Stimulated activated CD8-positive, alpha-beta memory T cell treated with anti-CD3 and anti-CD28 coated beads, Interleukin-4, amount 100 ng/mL, for 4 hours (primary cell): ENCODE measurements at places on chromosomes 1 and 21.

DNA sequence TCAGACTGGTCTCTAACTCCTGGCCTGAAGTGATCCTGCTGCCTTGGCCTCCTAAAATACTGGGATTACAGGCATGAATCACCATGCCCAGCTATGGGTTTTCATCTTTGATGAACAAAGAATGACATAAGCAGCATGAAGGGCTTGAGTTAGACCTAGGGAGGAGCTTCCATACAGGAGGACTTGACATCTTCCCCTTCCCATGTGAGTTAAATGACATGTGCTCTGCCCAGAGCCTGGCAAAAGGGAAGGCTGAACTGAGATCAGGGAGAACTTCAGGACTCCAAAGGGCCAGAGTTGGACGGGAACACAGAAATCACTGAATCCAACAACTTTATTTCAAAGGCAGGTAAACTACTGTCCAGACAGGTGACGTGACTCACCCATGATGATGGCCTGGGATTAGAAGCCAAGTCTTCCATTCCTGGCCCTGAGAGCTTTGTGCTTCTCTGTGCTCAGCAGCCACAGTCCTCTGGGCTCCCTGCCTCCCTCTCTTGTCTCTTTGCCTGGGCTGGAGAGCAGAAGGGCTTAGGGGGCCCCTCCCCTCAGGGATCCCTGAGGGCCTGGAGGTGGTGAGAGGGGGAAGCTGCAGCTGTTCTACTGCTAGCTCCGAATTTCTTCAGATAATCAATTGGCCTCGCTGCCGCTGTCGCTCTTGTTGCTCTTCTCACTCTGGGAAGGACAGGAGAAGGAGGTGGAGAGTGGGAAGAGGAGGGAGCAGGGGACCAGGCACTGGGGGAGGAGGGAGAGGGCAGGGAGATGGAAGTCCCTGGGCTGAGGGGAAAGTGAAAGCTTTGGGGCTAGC is 7.6 kb downstream of the NHLH1 start:
- DNase-seq, result no peak

GRCh38 chr1:235503403-235504121 is 690 bp downstream of the B3GALNT2 start:
- no peak for DNase-seq

DNA sequence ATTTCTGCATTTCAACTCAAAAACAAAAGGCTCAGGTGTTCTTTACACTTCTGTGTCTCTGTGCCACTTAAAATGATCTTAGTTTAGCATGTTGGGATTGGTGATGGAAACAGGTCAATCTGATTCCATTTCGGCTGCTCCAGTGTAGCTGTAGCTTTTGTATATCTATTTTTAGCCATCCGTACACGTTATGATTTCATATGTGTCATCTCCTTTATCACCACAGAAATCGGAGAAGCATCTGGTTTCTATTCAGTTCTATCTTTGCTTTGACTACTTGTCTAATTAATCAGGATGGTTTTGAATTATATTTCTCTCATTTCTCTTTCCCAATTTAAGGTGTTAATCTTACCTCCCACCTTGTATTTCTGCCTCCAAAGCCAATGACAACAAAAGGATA is 41.1 kb downstream of the RGS21 start:
- DNase-seq, result no peak

GRCh38 chr1:43358121-43358745 is 548 bp upstream of the CDC20 start:
- DNase-seq, result no peak

GRCh38 chr1:113215015-113215414 is 142.0 kb downstream of the LRIG2 start:
- DNase-seq, result no peak

- DNase-seq, result no peak
These were observed 62.7 kb upstream of the BRINP3 start for GRCh38 chr1:190540366-190540765.

GRCh38 chr1:172585348-172585747 is 52.4 kb downstream of the SUCO start:
- DNase-seq, result no peak

DNA sequence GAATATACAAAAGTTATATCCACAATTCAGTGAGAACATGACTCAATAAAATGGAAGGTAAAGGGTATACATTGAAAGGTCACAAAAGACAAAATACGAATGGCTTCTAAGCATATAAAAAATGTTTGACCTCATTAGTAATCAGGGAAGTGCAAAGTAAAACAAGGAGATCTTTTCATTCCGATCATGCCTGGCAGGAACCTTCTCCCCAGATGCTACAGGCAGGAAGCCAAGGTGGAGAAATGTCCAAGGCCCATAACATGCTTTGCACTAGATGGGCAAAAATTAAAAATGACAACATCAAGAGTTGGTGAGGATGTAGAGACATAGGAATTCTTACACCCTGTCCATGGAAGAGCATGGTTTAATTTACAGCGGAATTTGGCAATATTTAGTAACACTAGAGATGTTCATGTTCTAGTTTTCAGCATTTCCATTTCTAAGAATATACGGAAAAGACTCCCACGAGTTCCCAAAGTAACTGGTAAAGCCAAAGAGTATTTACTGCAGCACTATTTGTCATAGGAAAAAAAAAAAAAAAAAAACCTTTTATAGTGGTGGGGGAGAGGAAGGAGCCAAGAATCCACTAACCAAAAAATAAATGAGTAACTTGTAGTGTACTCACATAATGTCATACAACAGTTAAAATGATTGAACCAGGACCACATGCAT is 184.5 kb upstream of the KAZN start:
- DNase-seq, result no peak

DNA sequence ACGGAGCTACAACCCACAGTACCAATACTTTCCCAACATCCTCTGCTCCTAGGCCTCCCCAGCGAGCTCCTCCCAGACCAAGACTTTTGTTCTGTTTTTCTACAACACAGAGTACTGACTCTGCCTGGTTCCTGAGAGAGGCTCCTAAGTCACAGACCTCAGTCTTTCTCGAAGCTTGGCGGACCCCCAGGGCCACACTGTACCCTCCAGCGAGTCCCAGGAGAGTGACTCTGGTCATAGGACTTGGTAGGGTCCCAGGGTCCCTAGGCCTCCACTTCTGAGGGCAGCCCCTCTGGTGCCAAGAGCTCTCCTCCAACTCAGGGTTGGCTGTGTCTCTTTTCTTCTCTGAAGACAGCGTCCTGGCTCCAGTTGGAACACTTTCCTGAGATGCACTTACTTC is 20.6 kb downstream of the PLA2G5 start:
- no peak for DNase-seq

- no peak for DNase-seq
These were observed 1.8 kb downstream of the TTLL10 start for GRCh38 chr1:1175221-1176062.

DNA sequence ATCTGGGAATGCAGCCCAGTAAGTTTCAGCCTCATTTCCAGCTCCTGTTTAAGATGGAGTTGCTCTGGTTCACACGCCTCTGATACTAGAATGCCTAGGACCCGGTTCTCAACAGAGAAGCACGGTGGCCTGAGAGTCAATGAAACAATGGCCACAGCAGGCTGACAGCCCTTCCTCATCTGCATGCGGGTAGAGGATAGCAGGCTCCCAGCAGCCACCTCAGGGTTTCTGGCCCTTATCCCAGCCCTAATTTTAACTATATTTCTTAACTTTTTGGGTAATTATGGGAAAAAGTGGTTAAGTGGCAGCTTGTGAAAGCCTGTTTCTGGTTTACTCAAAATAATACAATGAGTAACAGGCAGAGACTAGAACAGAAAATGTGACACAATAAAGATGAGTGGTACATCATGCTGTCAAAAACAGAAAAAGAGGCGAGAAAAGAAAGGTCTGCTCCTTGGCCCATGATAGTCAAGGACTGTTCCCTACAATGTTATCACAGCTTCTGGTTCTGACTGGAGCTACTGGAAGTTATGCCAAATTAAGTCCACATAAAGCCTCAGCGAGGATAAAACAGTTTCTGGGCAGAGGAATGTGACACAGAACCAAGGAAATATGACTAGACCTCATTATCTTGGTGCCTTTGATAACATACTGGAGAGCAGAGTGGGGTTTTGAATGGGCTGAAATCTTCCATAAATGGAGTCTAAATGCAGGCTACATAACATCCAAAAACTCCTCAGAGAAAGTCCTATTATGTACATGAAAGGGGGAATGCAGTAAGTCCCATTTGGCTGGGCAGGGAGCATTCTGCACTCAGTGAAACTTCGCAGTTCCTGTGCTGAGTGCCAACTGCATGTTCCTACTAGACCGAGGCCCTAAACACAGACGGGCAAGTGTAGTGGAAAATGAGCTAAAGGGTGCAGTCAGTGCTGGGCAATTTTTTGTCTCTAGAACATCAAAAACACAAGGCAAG is 92.1 kb downstream of the NIBAN1 start:
- DNase-seq, result no peak

DNA sequence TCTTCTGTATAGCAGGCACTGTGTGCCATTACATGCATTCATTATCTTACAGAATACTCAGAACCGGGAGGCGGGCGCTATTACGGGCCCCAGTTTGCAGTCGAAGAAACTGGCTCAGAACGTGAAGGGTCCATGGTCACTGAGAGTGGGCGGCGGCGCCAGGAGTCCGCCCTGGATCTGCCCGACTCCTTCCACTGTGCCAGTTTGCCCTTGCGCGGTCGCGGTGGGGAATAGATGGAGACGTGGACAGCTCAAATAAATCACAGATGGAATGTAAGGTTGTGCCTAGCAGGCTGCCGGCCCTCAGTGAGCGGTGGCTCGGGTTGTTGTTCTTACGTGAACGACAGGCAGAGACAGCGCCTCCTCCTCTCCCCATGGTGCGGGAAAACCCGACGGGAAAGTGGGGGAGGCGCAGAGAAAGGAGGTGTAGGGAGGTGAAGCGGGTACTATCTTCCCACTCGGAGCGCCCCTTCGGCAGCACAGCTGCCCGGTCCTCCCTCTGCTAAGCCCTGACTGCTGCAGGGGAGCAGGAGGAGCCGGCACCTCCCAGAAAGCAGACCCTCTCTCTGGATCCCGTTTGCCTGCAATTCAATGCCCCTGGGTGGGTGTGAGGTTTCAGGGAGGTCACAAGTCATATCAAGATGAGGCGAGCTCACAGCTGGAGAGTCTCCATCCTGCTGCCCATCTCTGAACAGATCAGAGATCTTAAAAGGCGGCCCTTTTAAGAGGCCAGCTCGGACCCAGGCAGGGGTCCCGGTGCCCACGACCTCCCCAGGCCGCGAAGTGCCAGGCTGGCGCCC is 1.1 kb downstream of the COL9A2 start:
- no peak for DNase-seq

GRCh38 chr1:162028726-162029125 is 5.1 kb upstream of the OLFML2B start:
- DNase-seq, result no peak

- DNase-seq, result no peak
These were observed 673.0 kb downstream of the USP25 start for GRCh38 chr21:16402752-16403151.

DNA sequence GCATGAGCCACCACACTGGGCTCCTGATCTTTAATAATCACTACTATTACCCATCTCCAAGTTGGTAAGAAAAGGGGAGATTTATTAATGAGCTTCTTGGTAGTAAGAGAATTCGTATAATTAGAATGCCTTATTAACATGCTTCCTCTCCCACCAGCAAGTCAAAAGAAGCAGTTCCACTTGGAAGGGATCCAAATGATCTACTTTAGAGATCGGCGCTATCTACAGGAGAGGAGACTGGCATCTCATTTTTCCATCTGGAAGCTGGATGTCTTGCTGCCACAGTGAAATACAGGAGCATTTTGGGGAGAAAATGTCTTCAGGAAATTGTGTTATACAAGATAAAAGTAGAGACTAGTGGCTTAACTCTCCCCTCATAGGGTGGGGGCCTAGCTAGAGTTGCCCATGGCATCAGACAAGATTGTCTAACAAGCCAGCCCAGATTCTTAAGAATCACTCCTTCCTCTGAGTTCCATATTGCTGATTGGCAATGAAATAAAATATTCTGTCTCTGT is 33.6 kb upstream of the CAMSAP2 start:
- no peak for DNase-seq

- no peak for DNase-seq
These were observed 35.6 kb upstream of the ADGRL4 start for GRCh38 chr1:79042117-79042516.

DNA sequence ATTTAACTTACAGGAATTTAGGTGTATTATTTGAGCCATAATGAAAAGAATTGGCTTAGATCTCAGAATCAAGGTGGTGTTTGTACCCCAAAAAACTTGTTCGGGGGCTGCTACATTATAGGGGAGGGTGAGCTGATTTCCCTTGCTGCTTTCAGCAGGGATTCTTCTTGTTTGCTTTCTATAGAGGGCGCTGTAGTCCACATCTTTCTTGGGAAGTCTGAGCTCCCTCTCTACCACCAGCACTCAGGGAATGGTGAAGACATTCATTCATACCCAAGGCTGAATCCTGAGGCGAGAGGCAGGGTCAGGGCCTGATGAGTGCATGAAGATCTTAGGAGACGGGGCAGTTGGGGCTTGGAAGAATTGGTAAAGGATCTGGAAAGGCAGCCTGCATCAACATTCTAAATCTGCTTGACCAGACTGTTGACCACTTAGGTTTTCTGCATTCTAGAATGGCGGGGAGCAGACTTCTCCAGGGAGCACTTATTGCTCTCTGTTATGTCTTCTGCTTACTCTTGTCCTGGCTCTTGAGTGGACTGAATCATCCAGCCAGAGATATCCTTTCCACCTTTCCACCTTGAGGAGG is 18.9 kb downstream of the SPATA46 start:
- no peak for DNase-seq

GRCh38 chr1:104092698-104093097 is 343.0 kb downstream of the AMY1C start:
- DNase-seq, result no peak

- DNase-seq, result no peak
These were observed 6.0 kb downstream of the DLGAP3 start for GRCh38 chr1:34923490-34923889.

DNA sequence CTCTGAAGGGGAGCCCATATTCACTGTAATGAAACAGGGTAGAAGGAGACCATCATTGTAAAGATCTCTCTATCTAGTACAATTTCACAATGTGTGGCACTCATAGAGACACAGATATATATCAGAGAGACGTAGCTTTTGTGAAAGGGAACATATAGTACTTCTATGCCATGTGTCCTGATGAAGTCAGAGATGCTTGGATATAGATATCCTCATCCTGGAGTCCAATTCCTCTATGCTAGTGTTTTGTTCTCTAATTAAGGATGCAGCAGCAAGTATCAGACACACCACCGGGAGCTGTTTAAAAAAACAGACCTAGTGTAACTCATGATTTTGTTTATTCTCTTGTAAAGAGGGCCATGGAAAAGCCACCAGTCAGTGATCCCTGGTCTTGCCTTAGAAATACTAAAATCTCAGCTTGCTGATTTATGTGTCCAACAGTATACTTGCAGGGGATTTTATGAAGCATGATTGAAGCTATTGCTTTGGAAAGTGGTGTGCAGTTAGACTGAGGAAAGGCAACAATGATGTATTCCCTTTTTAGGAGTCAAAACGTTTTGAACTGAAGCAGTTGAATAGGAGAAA is 2.5 kb downstream of the NCAM2 start:
- DNase-seq, result no peak

DNA sequence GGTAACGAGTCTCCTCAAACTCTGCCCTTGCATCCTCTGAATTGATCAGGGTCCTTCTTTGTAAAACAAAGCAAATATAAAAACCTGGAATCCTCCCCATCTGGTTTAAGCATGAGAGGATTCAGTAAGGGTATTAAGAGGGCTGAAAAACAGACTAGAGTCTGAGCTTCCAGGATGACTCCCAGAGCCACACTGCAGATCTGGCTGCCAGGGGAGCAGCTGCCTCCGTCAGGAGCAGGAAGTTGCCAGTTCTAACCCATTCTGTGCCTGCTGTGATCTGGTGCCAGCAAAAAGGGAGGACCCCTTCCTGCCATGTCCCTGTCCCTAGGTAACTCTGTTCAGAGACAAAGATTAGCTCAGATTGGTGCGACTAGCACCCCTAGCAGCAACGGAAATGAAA is 27.5 kb downstream of the SERTAD4 start:
- no peak for DNase-seq

GRCh38 chr1:232218955-232219865 is 410.7 kb downstream of the SIPA1L2 start:
- no peak for DNase-seq
